ENCODE measurements at places on chromosomes 6 and 20.

DNA sequence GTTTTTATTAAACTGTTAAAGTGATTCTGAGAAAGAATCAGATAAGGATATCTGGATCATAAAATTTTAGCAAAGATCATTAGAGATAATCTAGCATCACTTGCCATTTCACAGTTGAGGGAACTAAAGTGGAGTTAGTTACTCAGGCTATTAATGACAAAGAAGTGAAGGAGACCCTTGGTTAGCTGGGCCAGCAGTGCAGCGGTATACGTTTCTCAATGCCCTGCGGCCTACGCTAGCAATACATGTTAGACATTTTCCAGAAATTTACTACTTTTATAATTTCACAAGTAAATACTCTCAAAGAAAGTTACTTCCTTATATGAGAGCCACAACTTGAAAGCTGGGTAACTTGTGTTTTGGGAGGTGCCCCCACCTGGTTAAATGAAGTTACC lies 28.5 kb downstream of the NEDD9 start:
- DNase-seq, result no peak

- no peak for DNase-seq
These were observed 9.2 kb downstream of the LY86 start for GRCh38 chr6:6597682-6598081.

- no peak for DNase-seq
These were observed 17.8 kb downstream of the JAG1 start for GRCh38 chr20:10655720-10656669.

DNA sequence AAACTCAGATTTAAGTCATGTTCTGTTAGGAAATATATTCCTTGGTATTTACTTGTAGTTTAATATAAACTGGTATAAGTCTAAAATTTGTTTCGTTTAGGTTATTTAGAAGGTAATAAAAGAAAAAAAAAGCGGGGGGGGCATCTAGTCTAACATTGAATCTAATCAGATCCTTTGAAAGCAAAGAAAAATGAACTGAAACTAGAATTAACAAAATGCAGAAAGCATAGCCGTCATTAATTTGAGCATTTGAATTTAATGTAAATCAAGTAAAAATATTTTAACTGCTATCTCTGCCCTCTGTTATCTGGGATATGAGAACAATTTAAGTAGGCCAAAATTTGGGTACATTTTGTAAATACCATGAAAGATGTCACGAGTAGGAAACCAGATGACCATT lies 54.1 kb downstream of the SNX9 start:
- no peak for DNase-seq

- no peak for DNase-seq
These were observed 95.5 kb upstream of the SCP2D1 start for GRCh38 chr20:18718129-18718528.

DNA sequence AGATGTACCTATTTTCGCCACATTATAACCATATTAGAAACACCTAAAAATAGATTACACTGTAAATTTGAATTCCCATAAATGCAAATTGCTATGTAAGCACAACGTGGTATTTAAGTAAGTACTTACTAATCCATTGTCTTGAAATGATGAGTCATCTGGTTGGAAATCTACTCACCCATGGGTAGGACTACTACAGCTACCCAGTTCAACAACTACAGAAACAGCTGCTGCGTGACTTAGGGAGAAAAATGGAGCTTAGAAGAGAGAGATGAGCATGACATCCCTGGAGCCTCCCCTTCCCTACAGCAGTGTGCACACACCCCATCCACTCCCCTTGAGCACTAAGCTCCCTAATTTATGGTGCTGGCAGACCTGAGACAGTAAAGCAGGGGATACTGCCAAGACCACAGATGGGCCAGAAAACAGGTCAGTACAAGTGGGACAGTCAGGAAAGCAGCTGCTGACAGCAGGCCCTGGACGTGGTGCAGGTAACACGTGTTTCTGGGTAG lies 26.9 kb downstream of the RRAGD start:
- no peak for DNase-seq

- DNase-seq, result no peak
These were observed 279.3 kb downstream of the BMP7 start for GRCh38 chr20:56986931-56987720.

- no peak for DNase-seq
These were observed 229.3 kb downstream of the RFPL4B start for GRCh38 chr6:112576423-112576822.

GRCh38 chr6:142459271-142459670 lies 157.5 kb downstream of the ADGRG6 start:
- peak; percentile 28 for DNase-seq

DNA sequence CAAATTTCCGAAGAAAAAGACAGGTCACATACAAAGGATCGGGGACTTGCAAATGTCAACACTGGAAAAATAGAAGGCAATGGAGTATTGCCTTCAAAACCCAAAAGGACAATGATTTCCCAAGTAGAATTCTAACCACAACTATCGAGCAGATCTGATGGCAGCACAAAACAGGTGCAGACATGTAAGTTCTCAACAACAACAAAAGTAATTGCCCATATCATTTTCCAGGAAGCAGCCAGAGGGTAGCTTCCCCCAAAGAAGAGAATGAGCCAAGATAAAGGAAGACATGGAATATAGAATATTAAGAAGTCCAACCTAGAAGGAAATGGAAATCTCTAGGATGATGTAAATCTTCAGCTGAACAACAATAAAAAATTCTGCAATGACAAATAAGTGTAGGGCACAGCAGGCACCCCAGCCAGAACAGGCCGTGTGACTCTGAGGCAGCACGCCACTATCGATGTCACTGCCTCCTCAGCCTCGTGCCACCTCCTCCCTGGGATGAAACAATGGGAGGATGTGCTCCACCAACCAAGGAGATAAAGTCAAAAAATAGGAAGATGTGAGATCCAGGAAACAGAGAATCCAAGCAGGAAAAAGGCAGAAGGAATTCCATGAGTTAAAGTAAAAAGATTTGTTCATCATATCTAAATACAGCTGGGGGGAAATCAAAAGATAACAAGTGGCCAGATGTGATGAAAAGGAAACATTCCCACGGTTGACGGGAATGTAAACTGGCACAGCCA lies 34.1 kb downstream of the SERPINB1 start:
- DNase-seq, result no peak
